ENCODE measurements at places on chromosomes 5 and 9.

GRCh38 chr9:129505270-129505902 lies 115.5 kb downstream of the C9orf50 start:
- DNase-seq = no peak

DNA sequence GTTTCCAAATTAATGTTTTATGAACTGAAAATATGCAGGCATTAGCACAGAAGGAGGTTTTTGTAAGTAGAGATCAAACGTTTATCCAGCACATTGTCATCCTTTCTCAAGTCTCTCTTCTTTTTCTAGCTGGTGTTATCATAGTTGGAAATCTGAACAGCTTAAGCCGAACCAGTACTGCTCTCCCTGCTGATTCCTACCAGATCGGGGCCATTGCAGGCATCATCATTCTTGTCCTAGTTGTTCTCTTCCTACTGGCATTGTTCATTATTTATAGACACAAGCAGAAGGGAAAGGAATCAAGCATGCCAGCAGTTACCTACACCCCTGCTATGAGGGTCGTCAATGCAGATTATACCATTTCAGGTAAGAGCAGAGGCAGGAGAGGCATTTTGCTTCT lies 72.1 kb upstream of the PRRC1 start:
- no peak for DNase-seq

DNA sequence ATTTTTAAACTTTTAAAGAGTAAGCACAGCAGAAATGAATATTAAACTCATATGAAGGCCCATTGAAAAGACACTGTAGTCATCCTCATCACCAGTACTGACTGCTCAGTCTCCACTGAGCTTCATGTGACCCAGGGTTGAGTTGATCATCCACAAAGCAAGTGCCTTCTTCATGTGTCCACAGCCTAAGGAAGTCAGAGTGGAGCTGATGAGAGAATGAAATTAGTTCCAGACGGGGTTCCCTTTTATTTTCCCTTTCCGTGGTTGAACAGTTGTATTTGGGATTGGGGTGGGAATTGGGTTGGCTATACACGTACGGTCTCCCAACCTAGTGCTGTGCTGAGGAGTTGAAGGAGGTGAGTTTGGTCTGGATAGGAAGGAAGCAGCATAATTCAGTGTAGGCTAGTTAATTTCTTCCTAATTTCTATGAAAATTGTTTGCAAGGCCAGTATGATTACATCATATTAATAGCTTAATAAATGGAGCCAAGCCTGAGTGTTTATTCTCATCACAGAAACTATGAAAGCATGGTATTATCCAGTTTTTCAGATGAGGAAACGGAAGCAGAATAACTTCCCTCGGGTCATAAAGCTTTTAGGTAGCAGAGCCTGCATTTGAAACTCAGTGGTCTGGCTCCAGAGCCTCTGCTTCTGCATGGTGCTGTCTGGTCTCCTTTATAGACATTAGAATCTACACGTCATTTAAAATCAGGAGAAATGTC lies 103.9 kb upstream of the DMRT1 start:
- DNase-seq = no peak

DNA sequence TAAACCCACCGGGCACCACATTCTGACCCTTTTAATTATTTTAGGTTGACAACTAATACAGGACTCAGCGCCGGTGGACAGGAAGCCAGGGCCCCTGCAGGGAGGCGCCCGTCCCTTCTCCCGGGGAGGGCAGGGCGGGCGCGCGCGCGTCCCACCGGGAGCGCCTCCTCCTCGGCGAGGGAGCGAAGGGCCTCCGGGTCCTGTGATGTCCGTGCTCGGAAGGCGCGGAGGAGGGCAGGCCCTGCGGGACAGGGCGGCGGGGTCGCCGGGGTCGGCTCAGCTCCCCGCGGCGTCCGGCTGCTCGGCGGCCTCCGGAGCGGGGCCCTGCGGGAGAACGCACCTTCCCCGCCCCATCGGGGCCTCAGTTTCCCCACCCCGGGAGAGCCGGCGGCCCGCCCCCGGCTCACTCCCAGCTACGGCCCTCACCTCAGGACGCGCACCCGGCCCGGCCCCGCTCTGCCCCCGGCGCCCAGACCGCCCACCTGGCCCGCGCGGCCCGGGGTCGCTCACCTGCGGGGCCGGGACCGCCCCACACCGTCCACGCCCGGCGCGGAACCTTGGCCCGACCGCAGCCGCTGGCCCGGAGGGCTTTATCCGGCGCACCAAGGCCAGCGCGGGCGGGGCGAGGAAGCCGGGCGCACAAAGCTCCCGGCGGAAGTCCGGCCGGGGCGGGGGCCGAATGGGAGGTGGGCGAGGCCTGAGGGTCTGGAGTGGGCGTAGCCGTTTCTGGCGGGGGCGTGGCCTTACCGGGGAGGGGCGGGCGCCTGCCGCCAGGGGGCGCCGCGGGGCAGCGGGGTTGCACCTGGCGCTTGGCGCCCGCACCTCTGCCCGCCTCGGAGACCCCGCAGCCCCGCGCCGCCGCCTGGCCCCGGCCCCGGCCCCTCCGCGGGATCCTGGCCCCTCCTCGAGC lies at the start of the genes EXD3 and NOXA1:
Gene EXD3, minus strand, starts transcription at position 559 of the 910 bp plus-strand sequence. CDS start 27,805 bp downstream, outside the sequence.
Gene NOXA1, plus strand, starts transcription at position 790 of the 910 bp plus-strand sequence. CDS start 137 bp downstream, outside the sequence.
- peak; percentile 93 for DNase-seq

DNA sequence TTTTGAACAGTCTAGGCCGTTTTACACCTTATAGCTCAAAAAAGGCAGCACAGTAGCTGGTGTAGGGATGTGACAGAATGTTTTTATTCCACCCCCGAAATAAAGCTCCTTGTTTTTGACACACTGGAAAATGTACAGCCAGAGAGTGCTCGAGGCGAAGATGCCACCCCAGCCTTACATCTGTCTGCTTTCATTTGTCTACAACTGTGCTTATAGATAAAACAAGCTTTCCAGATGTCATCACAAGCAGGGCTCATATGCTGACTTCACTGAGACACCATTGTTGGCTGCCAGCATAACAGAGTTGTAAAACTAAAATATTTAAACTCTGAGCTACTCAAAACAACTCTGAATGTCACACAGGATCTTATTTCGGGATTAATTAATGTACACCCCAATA lies 386.3 kb downstream of the BNC2 start:
- DNase-seq = no peak

GRCh38 chr5:60274747-60275146 lies 381.2 kb upstream of the PDE4D start:
- DNase-seq = no peak

Measured in stimulated activated CD4-positive, alpha-beta T cell treated with anti-CD3 and anti-CD28 coated beads, Interleukin-12 subunit alpha, Interleukin-12 subunit beta, amount 100 ng/mL, for 48 hours (primary cell).